ENCODE measurements at places on chromosomes 2 and 18. TPM values are rescaled to one million over a fixed set of nuclear protein-coding genes. Genes with fewer than 3 reads are reported as not detected.

DNA sequence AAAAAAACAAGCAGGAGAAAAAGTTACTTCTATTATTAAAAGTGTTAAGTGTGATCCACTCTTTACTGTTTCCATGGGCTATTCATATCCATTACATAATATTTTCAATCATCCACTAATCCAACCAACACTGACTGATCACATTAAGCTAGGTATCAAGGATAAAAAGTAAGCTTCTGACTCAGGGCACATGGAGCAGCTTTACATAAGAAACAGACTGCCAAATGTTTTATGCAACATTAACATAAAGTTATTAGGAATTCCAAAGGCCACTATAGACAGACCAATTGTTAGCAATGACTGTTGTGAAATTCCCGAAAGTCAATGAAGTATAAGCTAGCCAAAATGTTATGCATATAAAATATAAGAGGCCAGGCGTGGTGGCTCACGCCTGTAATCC, 277.6 kb downstream of the ZEB2 start:
- no peaks in the 10 kb centered on the region for H3K27me3 ChIP-seq
- H3K4me3 ChIP-seq: no peak overlapping the region
- no peaks in the 10 kb centered on the region for H3K36me3 ChIP-seq
- H3K27ac ChIP-seq: peak overlapping the region; percentile 74
- H3K4me1 ChIP-seq: peaks cover 19% of the 10 kb centered on the region
- DNase-seq: no peak

DNA sequence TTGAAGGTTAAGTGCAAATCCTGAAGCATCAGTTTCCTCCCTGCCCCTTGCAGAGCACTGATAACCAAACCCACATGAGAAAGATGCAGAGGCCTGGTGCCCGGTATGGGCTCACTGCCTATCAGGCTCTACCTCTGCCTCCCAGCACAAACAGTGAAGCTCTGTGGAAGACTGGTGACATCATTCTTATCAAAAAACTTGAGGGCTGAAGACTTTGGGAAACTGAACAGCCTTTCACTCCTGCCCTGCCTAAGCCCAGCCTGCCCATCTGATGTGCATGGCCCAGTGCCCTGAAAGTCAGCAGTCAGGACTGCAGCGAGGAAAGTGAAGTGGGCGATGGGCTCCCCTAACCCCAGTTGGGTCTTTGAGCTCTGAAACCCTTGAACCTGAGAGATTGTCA, 174.8 kb upstream of the ARL4C start:
- no peak overlapping the region for H3K27ac ChIP-seq
- H3K4me3 ChIP-seq: no peak overlapping the region
- no peaks in the 10 kb centered on the region for H3K36me3 ChIP-seq
- no peak for DNase-seq
- no peaks in the 10 kb centered on the region for H3K27me3 ChIP-seq

DNA sequence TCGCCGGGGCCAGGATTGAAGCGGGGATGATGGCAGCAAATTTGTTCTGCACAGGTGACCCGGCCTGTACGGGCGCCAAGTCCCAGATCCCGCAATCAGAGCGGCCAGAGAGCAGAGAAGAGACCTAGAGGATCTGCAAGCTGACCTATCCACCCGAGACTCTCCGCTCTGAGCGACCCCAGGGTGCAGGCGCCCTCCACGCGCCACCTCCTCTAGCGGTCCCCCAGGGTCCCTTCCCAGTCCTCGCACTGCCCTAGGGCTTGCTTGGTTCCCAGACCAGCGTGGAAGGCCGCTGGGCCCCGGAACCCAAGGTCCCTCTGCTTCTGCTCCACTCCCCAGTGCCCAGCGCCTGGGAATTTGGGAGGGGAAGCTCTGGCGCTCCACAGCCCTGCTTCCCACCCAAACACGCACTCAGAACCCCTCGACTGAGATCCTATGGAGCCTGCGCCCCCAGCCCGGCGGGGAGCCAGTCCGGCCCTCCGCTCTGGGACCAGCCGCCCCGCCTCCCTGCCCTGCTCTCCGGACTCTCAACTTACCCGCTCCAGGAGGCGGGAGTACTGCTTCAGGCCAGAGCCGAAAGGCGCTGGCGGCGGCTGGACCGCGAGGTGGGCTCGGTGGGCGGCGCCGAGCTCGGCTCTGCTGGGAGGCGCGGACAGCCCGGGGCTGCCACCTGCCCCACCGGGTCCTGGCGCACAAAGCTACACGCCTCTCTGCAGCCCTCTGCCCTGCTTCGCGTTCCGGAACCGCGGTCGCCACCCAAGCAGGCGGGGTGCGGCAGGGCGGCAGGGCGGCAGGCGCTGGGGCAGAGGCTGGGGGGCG, 3.0 kb upstream of the SIX3 start:
- H3K36me3 ChIP-seq: no peaks in the 10 kb centered on the region
- no peak for DNase-seq
- H3K4me1 ChIP-seq: peaks cover 59% of the 10 kb centered on the region
- no peak overlapping the region for H3K27ac ChIP-seq

- no peaks in the 10 kb centered on the region for H3K4me1 ChIP-seq
- no peaks in the 10 kb centered on the region for H3K27me3 ChIP-seq
- no peak overlapping the region for H3K4me3 ChIP-seq
- no peak for DNase-seq
- no peak overlapping the region for H3K27ac ChIP-seq
- no peaks in the 10 kb centered on the region for H3K36me3 ChIP-seq
Observed at GRCh38 chr18:65817178-65817577, 66.4 kb downstream of the CDH7 start.

- no peak overlapping the region for H3K4me3 ChIP-seq
- DNase-seq: no peak
- H3K27me3 ChIP-seq: no peaks in the 10 kb centered on the region
- H3K4me1 ChIP-seq: no peaks in the 10 kb centered on the region
- H3K36me3 ChIP-seq: no peaks in the 10 kb centered on the region
Observed at GRCh38 chr2:110816404-110817365, 84.3 kb downstream of the ACOXL start.

- H3K36me3 ChIP-seq: no peaks in the 10 kb centered on the region
- no peak for DNase-seq
- H3K4me3 ChIP-seq: no peak overlapping the region
- H3K27me3 ChIP-seq: no peaks in the 10 kb centered on the region
Observed at GRCh38 chr2:151837926-151838325, 9.7 kb upstream of the ARL5A start.

DNA sequence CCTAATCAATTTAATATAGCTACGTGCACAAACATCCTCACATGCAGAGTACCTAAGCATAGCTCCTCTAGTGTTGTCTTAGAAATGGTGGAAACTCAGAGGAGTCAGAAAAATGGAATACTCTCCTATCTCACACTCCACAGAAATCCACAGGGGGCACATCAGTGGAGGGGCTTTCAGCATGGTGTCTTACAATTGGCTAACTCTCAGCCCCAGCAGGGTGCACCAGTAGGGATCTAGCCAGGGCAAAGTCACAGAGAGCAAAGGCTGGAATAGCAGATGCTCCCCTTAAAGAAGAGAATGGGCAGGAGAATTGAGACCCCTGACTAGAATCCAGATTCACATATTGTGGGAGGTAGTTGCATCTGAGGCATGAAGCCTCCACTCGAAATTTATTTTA, 135.7 kb downstream of the MAIP1 start:
- no peak overlapping the region for H3K27ac ChIP-seq
- H3K36me3 ChIP-seq: no peaks in the 10 kb centered on the region
- DNase-seq: no peak
- no peak overlapping the region for H3K4me3 ChIP-seq
- H3K27me3 ChIP-seq: no peaks in the 10 kb centered on the region

- H3K27me3 ChIP-seq: no peaks in the 10 kb centered on the region
- H3K27ac ChIP-seq: peak overlapping the region; percentile 72
- H3K4me3 ChIP-seq: no peak overlapping the region
Observed at GRCh38 chr2:3536682-3537632, 17.6 kb upstream of the ADI1 start.

GRCh38 chr2:201064797-201065329, 6.6 kb downstream of the HYCC2 start:
- peaks cover 11% of the 10 kb centered on the region for H3K4me1 ChIP-seq
- H3K27me3 ChIP-seq: no peaks in the 10 kb centered on the region
- no peak overlapping the region for H3K4me3 ChIP-seq
- H3K27ac ChIP-seq: no peak overlapping the region
- DNase-seq: no peak

The CMPK2 gene
- total RNA-seq: 6.9 TPM

The AKAIN1 gene
- not detected for total RNA-seq

The FKBP7 gene
- 22.4 TPM for total RNA-seq

The NFATC1 gene
- total RNA-seq: 10.7 TPM
